ENCODE measurements at places on chromosomes 2 and 18.

GRCh38 chr18:6820314-6820713 lies 90.8 kb downstream of the ARHGAP28 start:
- DNase-seq: no peak

DNA sequence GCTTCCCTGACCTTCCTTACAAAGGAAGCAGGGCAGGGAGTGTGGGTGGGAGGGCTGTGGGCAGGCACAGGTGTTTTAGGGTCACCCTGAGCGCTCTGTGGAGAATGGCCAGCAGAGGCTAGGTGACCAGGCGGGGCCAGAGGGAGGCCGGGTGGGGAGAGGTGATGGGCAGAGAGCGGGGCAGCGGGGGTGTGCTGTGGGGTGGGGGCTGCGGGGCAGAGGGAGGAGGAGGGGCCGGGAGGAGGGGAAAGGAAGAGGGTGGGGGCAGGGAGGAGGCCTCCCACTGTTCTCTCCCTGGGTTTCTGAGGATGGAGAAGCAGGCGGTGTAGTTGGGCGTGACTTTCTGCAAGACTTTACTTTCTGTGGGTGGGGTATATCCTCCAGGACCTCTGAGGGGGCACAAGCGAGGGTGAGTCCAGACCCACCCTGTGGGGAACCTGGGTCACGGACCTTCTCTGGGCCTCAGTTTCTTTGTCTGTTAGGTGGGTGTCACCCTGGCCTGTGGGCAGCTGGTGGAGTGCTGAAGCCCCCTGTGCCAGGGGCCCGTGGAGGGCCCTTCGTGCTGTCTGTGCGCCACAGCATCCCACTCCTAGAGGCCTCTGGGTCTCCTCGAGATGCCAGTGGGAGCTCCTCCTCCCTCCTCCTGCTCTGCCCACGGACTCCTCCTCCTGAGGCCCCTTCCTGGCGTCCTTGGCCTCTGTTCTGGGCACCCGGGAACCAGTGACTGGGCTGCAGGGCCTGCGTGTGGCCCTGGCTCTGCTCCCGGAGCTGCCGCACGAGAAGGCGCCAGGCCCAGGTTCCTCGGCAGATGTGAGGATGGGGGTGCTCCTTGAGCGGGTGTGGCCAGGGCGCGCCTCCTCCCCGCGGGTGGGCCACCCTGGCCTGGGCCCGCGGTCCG lies 6.3 kb upstream of the NEU4 start:
- no peak for DNase-seq

DNA sequence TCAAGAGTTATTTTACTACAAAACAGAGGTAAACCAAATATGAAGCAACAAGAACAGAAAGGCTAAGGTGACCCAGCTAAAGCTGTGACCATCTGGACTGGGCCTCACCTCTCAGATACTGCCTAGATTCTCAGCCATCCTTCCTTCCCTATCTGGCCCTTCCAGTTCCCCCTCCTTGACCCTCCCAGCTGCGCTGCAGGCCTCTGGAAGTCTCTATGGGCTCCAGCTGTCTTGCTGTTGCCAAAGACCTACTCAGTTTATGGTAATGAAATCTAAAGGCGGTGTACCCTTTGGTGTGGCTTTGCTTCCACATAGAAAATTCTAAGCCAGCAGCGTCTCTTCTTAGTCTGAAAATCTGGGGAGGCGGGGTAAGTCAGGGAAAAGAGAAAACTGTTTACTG lies 55.7 kb downstream of the ARHGEF33 start:
- DNase-seq: no peak

- DNase-seq: no peak
Observed at GRCh38 chr2:204199357-204199756, 262.8 kb downstream of the ICOS start.

DNA sequence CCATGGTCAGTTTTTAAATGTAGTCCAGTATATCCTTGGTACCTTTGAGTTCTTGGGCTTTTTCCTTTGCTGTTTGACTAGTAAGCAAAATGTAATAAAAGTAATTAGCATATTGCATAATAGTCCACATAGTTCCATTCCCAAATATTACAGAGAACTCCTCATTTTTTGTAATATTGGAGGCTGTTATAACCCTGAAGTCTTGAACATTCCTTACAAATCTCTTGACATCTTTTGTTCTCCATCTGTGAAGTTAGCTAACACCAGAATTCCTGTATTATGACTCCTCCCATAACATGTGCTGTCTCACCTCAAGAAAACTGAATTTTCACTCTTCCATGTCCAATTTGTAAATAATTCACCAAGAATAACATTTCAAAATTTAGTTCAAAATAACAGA lies 17.1 kb downstream of the CREB1 start:
- DNase-seq: no peak

DNA sequence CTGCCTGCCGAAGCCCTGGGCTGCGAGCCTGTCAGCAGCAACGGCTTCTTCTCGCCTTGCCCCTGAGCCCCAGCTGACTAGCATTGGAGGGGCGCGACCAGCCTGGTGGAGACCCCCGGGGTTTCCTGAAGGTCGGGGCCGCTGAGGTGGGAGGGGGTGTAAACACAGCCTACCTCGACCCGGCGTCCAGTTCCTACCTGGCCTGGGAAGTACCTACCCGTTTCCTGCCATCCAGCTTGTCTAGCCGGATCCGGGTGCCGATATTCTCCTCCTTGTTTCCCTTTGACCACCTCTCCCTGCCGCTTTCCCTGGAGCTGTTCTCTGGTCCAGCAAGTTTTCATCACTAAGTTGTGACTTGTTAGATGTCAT lies 511 bp downstream of the MOB4 start:
- DNase-seq: no peak

GRCh38 chr18:41069167-41069566 lies 885.9 kb upstream of the PIK3C3 start:
- DNase-seq: no peak

DNA sequence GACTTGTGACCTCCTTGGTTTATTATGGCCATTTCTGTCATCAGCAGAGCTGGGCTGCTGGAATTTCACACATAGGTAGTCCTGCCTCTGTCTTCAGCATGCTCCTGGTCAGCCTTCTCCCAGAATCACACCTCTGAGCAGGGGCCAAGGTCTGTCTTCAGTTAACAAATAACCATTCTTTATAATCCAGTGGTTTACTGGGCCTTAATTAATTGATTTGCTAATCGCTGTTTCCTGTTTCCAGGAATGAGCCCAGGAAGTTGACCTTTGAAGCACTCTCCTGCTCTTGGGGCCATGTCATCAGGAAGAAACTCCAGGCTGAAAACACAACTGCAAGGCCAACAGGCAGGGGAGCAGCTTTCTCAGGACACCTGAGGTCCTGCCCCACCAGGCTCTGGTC lies 278.5 kb downstream of the SRBD1 start:
- no peak for DNase-seq

DNA sequence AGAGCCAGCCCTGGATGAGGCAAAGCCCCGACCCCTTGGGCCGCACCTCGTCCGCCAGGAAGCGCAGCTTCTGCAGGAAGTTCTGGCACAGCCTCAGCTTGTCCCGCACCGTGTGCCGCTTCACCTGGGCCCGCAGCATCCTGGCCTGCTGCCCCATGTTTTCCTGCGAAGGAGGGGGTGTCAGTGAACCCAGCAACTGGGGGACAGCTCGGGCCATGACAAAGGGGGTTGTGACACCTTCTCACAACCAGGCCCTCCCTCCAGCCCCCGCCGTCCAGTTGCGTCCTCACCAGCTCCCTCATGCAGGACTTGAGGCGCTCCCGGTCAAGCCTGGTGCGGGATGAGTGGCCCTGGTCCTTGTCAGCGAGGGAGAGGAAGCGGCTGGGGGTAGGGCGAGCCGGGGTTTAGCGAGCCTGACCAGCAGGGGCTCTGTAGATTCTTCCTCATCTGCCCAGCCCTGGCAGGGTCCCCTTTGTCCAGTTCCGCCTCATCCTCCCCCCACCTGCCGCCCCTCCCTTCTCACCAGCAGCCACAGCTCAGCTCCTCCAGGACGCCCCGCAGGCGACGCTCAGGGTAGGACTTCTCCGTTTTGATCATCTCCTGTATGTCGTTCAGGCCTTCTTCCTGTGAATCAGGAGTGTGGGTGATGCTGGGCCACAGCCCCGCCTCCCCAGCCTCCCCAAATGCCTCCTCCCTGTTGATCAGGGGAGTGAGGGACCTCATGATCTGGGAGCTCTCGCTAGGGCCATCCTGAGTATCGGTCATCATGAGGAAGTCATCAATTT lies 606 bp downstream of the OTOF start:
- no peak for DNase-seq

GRCh38 chr2:171491292-171491691 lies 31.0 kb upstream of the CYBRD1 start:
- no peak for DNase-seq

GRCh38 chr2:67309281-67309680 lies 87.9 kb upstream of the ETAA1 start:
- no peak for DNase-seq

DNA sequence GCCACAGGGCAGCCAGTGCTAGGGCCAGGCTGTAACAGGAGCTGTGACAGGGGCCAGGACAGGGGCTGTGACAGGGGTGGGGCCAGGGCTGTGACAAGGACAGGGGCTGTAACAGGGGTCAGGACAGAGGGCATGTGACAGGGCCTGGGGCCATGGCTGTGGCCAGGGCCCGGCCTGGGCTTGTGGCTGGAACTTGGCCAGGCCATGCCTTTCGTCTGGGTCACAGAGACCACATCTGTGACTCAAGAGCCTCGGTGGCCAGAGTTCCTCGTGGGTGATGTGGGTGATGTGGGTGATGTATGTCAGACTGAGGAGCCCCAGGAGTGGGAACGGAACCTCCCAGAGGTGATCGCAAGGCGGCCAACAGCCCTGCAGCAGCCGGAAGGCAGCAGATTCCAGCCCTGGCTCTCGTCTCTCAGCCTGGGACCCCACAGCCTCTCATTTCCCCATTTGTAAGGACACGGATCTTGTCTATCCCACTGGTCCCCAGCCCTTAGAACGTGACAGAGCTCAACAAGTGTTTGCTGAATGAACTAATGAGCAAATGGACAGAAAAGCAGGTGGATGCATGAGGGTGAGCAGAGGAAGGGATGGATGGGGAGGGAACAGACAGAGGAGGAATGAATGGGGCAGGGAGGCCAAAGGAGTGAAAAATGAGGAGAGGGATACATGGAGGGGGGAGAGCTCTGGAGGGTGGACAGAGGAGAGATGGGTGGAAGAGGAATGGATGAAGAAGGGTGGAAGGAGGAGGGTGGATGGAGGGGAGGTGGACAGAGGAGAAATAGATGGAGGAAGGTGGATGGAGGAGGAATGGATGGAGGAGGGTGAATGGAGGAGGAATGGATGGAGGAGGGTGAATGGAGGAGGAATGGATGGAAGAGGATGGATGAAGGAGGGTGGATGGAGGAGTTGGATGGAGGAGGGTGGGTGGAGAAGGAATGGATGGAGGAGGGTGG lies 17.3 kb downstream of the ESPNL start:
- DNase-seq: no peak

DNA sequence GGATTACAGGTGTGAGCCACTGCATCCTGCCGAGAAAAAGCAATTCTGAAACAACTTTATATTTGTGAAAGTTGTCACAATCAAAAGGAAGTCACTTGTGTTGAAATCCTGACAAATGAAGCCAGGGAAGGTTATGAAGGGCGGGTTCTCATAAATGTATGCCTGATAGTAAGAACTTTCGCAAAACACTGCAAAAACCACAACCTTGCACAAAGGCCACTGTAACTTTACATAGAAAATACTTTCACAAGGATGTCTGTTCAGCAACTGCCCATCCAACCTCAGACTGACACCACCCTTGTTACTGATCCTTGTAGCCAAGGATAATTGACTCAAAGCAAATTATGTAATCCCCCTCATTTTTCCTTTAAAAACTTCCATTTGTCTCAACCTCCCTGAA lies 90.6 kb downstream of the SLC4A3 start:
- DNase-seq: no peak

DNA sequence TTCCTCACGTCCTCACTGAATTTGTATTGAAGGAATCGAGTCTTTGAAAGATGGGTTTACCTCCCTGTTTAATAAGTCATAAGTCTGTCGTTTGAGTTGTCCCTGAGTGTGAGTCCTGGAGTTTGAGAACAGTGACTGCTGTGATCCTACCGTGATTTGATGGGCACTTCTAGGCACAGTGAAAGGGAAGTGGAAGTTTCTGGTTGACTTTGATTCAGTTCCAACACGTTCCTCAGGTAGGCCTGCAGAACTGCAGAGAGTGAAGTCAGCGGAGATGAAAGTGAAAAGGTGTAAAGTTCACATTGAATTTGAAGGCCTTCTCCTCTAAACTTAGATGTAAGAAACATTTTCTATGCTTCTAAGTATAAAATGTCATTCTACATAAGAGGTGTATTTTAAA lies 52.9 kb upstream of the ACKR3 start:
- DNase-seq: no peak

GRCh38 chr2:70918016-70918415 lies 17.7 kb upstream of the ATP6V1B1 start:
- no peak for DNase-seq

GRCh38 chr2:204453730-204454167 lies 91.5 kb upstream of the PARD3B start:
- no peak for DNase-seq

GRCh38 chr2:10960606-10961489 lies 49.1 kb downstream of the KCNF1 start:
- no peak for DNase-seq

DNA sequence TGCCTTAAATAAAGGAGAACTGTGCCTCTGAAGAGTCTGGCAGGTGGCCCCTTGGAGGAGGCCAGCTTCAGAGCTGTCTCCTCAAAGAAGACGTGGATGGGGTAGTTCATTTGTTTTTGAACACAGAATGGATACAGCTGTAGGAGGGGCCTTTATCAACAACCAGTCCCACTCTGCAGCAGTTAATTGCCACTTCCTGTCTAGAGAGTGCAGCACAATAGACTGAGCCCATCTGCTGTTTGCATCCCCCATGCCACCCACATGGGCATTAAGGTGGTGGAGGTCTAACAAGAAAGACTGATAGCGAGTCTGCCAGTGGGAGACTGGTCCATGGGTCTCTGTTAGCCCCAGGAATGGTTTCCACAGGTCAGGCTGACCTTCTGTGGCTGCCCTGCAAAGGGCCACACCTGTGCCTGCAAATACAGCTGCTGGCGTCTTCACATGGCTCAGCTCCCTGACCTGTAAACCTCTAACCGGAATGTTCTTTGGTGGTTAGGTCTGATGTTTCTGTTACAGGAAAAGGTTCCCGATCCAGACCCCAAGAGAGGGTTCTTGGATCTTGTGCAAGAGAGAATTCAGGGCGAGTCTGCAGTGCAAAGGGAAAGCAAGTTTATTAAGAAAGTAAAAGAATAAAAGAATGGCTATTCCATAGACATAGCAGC lies 153.3 kb upstream of the ITGA6 start:
- no peak for DNase-seq

DNA sequence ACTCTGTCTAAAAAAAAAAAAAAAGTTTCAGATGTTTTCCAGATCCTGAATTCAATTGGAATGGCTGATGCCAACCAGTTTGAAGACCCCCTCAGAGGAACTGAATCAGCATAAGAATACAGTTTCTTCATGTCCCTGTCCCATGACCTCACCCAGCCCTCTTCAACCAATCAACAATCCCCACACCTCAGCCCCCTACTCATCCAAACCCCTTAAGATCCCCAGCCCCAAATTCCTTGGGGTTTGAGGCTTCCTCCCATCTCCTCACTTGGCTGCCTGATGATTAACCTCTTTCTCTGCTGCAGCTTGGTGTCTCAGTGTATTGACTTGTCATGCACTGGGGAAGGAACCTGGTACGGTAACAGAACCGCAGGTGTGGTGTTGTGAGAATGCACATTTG lies 97.6 kb upstream of the CABLES1 start:
- DNase-seq: no peak

- peak; percentile 24 for DNase-seq
Observed at GRCh38 chr2:40242315-40242714, 209.6 kb downstream of the SLC8A1 start.
